ENCODE measurements at places on chromosomes 4 and X. TPM values are rescaled to one million over a fixed set of nuclear protein-coding genes. Genes with fewer than 3 reads are reported as not detected.

GRCh38 chr4:156575430-156576073 is 396.0 kb downstream of the PDGFC start:
- no peak for DNase-seq
- no peak overlapping the region for H3K27ac ChIP-seq
- no peak overlapping the region for H3K4me3 ChIP-seq
- no peaks in the 10 kb centered on the region for H3K27me3 ChIP-seq
- H3K36me3 ChIP-seq = no peaks in the 10 kb centered on the region

GRCh38 chr4:52822972-52823701 is 39.0 kb upstream of the RASL11B start:
- no peak for DNase-seq
- H3K27ac ChIP-seq = no peak overlapping the region
- H3K4me1 ChIP-seq = no peaks in the 10 kb centered on the region
- H3K27me3 ChIP-seq = no peaks in the 10 kb centered on the region
- H3K4me3 ChIP-seq = no peak overlapping the region

GRCh38 chrX:150872773-150873336 is 25.6 kb downstream of the CD99L2 start:
- no peak overlapping the region for H3K4me3 ChIP-seq
- DNase-seq = no peak
- no peaks in the 10 kb centered on the region for H3K36me3 ChIP-seq
- no peak overlapping the region for H3K27ac ChIP-seq
- no peaks in the 10 kb centered on the region for H3K27me3 ChIP-seq
- no peaks in the 10 kb centered on the region for H3K4me1 ChIP-seq

DNA sequence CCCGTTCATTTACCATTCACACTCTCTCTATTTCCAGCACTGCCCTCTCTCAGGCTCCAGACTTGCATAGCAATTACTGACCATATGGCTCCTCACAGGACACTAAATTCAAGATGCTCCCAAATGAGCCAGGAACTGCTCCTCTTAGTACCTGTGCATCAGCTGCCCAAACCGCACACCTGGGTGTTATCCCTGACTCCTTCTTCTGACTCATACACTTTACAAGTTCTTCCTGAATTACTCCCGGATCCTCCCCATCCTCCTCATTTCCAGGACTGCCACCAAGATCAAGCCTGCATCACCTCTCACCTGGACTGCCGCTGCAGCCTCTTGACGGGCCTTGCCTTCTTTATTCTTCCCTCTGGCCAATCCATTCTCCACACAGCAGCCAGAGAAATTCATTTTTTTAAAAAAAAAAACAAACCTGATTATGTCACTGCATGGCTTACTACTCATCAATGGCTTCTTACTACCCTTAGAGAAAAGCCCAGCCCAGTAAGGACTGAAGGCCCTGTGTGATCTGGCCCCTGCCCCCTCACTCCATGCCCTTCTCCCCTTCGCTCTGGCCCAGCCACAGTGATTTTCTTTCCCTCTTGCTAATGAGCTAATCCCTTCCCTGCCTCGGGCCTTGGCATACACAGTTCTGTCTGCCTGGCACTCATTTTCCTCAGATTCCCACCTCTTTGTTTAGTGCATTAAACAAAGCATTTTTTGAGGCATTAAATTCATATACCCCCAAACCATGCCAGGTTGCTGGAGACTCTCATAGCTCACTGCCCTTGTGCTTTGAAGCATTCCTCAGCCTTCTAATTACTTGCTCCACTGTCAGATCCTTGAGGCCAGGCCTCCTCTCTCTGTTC is 92.0 kb downstream of the PDGFRA start:
- H3K4me1 ChIP-seq = no peaks in the 10 kb centered on the region
- no peak overlapping the region for H3K27ac ChIP-seq
- H3K36me3 ChIP-seq = no peaks in the 10 kb centered on the region
- no peak for DNase-seq
- no peak overlapping the region for H3K4me3 ChIP-seq
- no peaks in the 10 kb centered on the region for H3K27me3 ChIP-seq

DNA sequence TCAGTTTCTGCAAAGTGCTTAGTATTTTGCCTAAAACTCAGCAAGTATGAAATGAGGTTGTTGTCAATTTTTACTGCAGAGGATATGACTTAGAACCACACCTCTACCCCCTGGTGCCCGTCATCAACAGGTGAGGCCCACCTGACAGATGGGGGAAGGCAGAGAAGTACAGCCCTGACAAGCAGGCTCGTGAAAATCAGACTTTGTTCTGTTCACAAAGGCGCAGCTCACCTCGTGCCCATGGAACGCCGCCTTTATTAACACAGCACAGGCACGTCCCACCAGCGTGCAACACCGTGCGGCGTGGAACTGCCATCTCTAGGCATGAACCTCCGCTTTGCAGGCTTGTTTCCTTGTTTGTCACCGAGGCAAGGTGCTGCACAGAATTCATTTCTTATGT is 13.3 kb downstream of the CYP4V2 start:
- H3K4me3 ChIP-seq = peak overlapping the region; percentile 22
- H3K36me3 ChIP-seq = peaks cover 2% of the 10 kb centered on the region
- H3K27ac ChIP-seq = peak overlapping the region; percentile 64
- H3K4me1 ChIP-seq = no peaks in the 10 kb centered on the region

GRCh38 chrX:135543924-135544323 is 23.5 kb downstream of the INTS6L start:
- H3K27ac ChIP-seq = no peak overlapping the region
- peaks cover 8% of the 10 kb centered on the region for H3K36me3 ChIP-seq
- H3K4me1 ChIP-seq = peaks cover 4% of the 10 kb centered on the region
- DNase-seq = peak; percentile 58
- H3K27me3 ChIP-seq = no peaks in the 10 kb centered on the region
- H3K4me3 ChIP-seq = no peak overlapping the region

The CLDN2 gene
- not detected for total RNA-seq

- no peak overlapping the region for H3K27ac ChIP-seq
- H3K4me3 ChIP-seq = no peak overlapping the region
- no peak for DNase-seq
- H3K4me1 ChIP-seq = no peaks in the 10 kb centered on the region
Observed at GRCh38 chr4:47084111-47084510, 52.7 kb downstream of the GABRB1 start.

- H3K27me3 ChIP-seq = no peaks in the 10 kb centered on the region
- H3K27ac ChIP-seq = no peak overlapping the region
- DNase-seq = no peak
- no peaks in the 10 kb centered on the region for H3K4me1 ChIP-seq
Observed at GRCh38 chrX:115521741-115522140, 39.2 kb upstream of the PLS3 start.

GRCh38 chr4:142353149-142353738 is 492.9 kb downstream of the INPP4B start:
- peak; percentile 76 for DNase-seq
- H3K36me3 ChIP-seq = no peaks in the 10 kb centered on the region
- H3K4me1 ChIP-seq = peaks cover 13% of the 10 kb centered on the region
- H3K27me3 ChIP-seq = no peaks in the 10 kb centered on the region
- no peak overlapping the region for H3K4me3 ChIP-seq
- H3K27ac ChIP-seq = no peak overlapping the region
